ENCODE measurements at places on chromosomes 13 and 19.

DNA sequence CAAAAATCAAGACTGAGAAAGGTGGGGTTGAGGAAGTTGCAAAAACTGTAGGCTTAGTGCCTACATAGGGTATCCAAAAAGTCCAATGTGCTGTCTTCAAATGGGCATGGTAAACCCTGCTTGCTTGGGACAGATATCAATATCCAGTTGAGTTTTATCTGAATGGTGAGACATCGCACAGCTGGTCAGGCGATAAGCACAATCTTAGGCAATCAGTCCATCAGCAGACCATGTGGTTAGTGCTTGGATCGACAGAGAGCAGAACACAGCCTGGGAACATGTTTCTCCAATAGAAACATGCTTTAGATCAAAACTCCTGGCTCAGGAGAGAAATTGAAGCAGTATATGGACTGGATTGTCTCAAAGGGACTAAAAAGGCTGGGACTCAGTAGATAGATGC, 151.3 kb upstream of the IPO5 start:
- DNase-seq = no peak

GRCh38 chr19:51127755-51128154, 3.0 kb downstream of the SIGLEC9 start:
- DNase-seq = no peak

DNA sequence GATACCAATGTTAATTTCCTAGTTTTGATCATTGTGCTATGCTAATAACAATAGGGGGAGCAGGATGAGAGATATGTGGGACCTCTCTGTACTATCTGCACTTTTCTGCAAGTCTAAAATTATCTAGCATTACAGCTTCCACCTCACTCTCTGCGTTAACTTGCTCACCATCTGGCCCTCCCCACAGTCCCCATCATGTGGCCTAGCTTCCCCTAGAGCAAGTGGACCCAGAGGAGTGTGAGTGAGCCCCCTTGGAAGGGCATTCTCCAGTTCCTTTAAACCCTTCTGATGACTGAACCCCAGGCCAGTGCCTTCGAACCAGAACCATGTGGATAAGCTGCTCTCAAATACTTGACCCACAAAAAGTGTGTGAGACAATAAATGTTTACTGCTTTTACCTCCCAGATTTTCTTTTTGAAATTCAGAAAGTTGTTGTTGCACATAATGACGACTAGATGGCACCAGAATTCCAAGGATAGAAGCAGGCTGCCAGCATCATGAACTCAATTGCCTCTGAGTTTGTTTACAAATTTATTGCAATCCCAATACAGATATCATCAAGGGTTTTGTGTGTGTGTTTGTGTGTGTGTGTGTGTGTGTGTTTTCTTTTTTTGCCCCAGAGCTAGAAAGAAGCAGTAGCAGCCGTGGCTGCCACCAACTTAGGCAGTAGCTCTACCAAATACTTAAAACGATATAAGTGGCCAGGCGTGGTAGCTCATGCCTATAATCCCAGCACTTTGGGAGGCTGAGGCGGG, 49.0 kb upstream of the ZNF780A start:
- DNase-seq = peak; percentile 72

GRCh38 chr13:22114630-22115311, 443.9 kb downstream of the FGF9 start:
- no peak for DNase-seq

DNA sequence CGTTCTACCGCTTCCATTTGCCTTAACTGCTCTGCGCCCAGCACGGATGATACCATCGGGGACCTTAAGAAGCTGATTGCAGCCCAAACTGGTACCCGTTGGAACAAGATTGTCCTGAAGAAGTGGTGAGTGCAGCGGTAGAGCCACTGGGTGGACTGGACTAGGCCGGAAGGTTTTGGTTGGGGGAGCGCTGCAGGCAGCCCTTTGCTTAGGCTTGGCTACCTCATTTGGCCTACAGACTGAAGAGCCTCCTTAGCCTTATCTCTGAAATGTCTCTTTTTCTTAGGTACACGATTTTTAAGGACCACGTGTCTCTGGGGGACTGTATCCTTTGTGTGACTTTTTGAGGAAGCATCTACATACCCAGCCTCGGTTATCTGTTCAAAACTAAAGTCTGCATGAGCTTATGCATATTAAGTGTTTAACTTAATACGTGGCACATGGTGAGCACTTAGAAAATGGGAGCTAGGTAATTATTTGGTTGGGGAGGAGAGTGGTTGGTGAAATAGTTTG, 889 bp downstream of the UBL5 start:
- DNase-seq = peak; percentile 5

- no peak for DNase-seq
Measured at GRCh38 chr19:38819231-38819920, 6.6 kb upstream of the LGALS4 start.

- peak; percentile 55 for DNase-seq
Measured at GRCh38 chr13:20873348-20873747, 29.2 kb downstream of the XPO4 start.

GRCh38 chr13:53560556-53560955, 531.9 kb downstream of the OLFM4 start:
- DNase-seq = no peak

DNA sequence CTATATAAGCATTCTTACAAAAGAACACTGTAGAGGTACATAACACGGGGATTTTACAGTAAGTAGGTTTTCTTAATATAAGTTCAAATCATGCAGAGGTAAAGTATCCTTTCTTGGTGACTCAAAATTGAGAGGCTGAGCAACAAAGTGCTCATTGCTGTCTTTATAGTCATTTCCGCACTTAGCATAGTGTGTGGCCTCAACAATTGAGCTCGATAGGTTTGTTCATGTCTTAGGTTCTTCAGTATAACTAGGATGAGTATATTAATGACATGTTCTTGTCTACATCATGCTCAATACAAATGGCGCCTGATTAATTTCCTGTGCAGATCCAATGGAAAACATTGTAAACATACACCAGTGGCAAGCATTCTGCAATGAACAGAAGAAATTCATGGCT, 1.4 kb downstream of the WDFY2 start:
- peak; percentile 44 for DNase-seq

GRCh38 chr13:76937281-76937820, 11.0 kb upstream of the ACOD1 start:
- peak; percentile 79 for DNase-seq

- DNase-seq = no peak
Measured at GRCh38 chr13:30725326-30726085, 9.8 kb upstream of the ALOX5AP start.

DNA sequence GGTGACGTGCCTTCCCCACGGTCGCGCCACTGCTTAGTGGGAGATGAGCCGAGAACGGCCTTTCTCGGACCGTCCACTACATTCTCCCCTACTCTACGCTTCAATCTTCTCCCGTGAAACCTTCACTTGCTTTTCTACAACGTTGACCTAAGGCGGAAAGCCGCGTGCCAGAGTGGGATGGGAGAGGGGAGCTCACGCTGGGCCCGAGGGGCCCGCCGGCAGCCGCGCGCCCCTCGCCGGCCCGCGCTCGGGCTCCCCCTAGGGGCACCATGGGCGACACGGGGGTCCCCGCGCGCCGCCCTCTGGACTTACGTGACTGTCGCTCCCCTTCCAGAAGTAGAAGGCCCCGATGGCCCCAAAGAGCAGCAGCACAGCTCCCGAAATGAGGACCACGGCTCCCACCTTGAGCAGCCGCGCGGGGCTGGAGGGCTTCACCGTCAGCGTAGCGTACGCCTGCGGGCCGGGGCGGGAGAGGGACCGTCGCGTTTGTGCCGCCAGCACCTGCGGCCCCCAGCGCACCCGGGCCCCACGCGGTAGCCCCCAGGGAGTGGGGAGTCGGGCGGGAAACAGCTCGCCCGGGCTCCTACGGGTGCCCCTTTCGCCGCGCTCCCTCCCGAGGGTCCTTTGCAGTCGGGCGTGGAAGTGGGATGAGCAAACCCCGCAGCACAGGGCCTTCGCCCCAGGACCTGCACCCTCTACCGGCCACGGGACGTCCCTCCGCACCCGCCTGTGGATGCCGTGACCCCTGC, 727 bp downstream of the CNMD start:
- peak; percentile 38 for DNase-seq

GRCh38 chr19:34282611-34283519, 28.5 kb downstream of the GARRE1 start:
- DNase-seq = peak; percentile 50

DNA sequence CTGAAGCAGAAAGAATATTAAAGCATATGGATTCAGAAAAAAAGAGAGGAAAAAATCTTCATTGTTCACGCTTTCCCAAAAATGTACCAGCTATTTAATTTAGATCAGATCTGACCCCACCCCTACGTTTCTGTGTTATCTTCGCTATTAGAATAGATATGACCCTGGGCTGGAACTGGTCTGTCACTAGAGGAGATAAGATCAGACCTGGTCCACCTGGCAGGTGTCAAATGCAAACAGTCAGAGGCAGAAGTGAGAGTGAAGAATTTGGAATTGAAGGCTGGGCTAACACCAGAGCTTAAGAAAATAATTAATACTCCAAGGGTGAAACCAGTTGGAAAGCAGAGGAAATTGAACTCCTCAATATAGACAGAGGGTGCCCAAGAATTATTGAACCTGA, 30.0 kb upstream of the MBNL2 start:
- DNase-seq = no peak

DNA sequence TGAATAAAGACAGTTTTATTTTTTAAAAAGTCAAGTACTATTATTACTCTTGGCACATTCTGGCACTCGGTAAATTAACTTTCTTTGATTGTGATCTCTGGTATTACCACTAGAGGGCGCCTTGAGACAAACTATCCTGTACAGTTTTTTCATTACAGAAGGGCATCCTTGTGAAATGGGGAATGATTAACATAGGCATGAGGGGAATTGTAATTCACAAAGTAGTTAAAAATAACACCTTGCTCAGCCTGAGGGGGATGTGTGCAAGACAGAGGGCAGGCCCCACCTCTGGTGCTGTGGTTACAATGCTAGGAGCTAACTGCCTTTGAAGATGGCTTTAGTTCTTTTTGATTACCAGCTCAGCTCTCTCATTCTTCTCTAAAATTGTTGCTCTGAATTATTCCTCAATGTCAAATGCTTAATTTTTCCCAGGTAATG, 24.2 kb upstream of the C1QTNF9B start:
- DNase-seq = peak; percentile 68

- peak; percentile 89 for DNase-seq
Measured at GRCh38 chr13:110819203-110820014, 95.5 kb downstream of the ANKRD10 start.

DNA sequence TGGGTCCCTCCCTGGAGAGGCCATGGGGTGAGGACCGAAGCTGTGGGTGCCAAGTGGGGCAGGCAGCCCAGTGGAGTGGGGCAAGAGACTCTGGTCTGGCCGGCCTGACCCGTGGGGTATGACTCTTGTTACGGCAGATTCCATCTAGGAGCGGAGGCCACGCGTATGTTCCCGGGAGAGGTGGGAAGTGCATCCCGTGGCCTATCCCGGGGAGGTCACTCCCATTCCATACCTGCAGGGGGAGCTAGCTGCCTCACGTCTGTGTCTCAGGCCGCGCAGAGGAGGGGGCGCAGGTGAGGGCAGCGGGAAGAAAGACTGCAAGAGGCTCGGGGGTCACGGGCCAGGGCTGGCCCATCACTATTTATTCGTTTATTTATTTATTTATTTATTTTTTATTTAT, 4.9 kb downstream of the CSNK1G2 start:
- DNase-seq = peak; percentile 69

DNA sequence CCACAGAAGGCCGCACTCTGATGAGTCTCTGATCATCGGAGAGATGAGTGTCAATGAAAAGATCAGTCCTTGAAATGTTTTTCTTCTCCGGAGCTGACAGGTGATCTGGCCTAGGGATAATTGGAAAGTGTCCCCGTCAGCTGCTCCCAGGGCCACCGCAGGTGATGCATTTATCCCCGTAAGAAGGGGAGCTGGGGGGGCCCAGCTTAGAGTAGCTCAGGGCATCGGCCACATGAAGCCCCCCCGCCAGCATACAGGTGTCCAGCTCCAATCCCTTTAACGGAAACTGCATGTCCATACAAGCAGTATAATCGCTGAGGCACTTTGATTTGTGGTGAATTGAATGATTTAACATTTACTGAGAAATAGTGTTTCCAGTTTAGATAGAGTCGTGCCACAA, 27.7 kb downstream of the ATP4B start:
- no peak for DNase-seq

DNA sequence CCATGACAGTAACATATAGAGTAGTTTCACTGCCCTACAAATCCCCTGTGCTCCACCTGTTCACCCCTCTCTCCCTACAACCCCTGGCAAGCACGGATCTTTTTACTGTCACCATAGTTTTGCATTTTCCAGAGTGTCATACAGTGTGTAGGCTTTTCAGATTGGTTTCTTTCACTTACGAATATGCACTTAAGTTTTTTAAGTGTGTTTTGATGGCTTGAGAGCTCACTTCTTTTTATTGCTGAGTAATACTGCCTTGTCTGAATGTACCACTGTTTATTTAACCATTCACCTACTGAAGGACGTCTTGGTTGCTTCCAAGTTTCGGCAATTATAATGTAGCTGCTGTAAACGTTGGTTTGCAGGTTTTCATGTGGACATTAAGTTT, 175.1 kb downstream of the ITGBL1 start:
- no peak for DNase-seq

- no peak for DNase-seq
Measured at GRCh38 chr13:40996426-40997092, 22.6 kb downstream of the ELF1 start.

DNA sequence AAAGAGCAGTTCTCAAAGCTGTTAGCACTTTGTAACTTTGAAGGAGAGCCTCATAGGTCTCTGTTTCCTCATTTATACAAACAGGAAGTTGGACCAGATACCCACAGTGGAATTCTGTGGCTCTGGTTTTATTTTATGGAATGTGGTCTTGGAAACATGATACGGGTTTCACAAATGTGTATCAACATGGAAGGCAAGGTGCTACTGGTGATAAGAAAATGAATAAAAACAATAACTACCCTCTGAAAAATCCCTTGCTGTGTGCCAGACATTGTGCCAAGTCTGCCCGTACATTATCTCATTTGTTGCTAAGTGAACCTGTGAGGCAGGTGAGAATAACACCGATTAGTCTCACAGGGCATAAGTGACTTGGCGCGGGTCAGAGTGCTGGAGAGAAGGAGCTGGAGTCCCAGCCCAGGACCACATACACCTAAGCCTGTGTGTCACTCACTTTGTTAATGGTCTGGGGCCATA, 45.0 kb upstream of the RNF113B start:
- DNase-seq = peak; percentile 45

- DNase-seq = no peak
Measured at GRCh38 chr19:38834590-38834989, 3.0 kb upstream of the ECH1 start.

GRCh38 chr13:58855283-58855682, 1223.7 kb downstream of the PCDH17 start:
- DNase-seq = no peak

- DNase-seq = no peak
Measured at GRCh38 chr13:49831455-49831854, 39.0 kb upstream of the KPNA3 start.
